Heart left ventricle (tissue), 16 donors: ENCODE measurements at places on chromosomes 16 and 17.

DNA sequence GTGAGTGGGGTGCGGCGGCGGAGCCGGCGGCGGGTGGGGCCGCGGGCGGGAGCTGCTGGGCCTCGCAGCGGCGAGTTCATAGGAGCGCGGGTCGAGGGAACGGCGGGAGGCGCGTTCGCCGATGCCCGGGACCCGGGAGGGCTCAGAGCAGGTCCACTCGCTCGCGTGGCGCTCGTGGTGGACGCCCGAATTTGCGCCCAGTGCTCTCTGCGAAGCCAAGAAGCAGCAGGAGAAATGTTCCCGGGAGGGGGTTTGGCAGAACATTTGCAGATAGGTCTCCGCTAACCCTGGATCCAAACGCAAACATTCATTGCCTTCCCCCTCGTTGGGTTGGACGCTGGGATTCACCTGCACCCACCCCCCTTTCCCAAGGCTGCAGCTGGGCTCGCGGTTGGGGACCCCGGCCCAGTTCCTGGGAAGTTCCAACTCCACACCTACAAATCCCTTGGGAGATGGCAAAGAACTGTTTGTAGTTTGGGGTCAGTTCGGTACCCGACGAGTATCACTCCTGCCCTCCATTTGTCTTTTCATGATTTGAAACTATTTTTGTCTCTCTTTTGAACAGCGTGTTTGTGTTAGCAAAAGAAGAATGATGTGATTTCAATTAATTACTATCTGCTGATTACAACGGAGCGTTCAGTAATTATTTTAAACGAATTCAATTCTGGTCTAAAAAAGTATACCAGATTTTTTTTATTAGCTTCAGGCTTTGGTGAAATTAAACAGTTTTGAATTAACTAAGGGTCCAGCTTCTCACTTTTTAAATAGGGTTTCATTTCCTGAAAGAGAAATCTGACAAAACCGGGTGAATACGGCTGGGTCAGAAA, 2.3 kb downstream of the NTN1 start:
- DNase-seq = no peak

DNA sequence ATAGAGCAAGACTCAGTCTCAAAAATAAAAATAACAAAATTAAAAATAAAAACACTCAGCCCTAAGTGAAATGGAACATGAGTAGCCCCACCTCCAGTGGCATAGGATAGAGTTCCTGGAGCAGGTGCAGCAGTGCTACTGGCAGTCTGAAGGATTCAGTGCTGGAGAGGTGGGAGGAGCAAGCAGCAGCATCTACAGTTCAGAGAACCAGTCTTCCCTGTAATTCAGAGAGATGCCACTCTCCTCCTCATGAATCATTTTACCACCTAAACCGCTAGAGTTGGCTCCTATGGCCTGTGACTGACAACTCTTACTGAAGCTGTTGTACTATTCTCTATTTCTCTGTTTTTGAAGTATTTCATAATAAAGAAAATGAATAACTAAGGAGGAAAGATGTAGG, 56.0 kb upstream of the SMURF2 start:
- no peak for DNase-seq

DNA sequence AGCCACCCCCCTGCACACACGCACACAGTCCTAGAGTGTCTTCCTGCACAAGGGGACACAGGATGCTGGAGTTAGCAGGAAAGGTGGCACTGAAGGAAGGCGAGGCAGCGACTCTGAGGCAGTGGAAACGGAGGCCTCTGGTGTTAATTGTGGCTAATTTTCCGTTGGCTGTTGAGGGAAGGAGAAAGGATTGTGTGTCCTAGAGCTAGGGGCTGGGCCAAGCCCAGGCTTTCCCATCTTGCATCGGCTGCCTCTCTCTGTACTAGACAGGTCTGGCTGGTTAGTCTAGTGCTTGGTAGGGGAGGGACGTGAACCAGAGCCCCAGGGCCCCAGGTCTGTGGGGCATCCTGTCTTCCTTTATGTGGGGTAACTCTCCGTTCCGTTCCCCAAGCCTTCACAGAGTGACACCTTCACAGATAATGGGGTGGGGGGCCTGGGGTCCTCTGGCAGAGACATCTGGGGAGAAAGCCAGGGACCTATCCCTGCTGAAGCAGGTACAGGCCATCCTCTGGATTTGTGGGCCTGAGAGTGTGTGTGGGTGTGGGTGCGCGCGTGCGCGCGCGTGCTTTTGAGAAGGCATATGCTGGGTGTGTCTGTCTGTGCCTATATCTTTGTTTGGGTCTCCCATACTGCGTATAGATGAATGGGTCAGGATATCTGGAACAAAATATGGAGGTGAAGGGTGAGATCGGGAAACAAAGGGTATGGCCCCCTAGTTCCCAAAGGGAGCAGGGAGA, at the start of gene CHD3:
TSS of gene CHD3 (plus strand) at position 606 of the 737 bp plus-strand sequence. CDS start 212 bp downstream, outside the sequence.
- DNase-seq = no peak

DNA sequence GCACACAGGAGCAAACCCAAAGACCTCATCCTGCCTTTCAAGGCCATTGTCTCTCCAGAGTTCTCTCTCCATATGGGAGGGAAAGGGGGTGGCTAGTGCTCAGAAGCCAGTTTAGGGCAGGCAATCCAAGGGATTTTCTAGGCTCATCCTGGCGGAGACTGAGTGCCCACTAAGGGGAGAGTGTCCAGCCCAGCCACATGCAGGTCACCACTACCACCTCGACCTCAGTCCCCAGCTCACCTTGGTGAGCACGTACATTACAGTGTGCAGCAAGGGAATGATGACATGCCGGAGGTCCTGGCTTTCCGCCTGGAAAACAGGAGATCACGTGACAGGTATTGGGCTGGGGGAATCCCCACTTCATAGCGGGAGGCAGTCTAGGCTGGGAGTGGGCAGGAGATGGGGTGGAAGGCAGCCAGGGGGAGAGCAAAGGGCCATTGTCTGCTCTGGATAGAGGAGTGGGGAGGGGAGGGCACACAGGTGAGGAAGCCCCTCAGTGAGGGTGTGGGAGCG, 29.9 kb downstream of the PIK3R6 start:
- DNase-seq = no peak
